Lower leg skin (tissue), 4 donors: ENCODE measurements at places on chromosomes 12 and 14. TPM values are rescaled to one million over a fixed set of nuclear protein-coding genes. Genes with fewer than 3 reads are reported as not detected.

- peak; percentile 65 for DNase-seq
These were observed 27.2 kb downstream of the JDP2 start for GRCh38 chr14:75454963-75455546.

- DNase-seq: no peak
These were observed 29.0 kb downstream of the PEBP1 start for GRCh38 chr12:118164798-118165486.

DNA sequence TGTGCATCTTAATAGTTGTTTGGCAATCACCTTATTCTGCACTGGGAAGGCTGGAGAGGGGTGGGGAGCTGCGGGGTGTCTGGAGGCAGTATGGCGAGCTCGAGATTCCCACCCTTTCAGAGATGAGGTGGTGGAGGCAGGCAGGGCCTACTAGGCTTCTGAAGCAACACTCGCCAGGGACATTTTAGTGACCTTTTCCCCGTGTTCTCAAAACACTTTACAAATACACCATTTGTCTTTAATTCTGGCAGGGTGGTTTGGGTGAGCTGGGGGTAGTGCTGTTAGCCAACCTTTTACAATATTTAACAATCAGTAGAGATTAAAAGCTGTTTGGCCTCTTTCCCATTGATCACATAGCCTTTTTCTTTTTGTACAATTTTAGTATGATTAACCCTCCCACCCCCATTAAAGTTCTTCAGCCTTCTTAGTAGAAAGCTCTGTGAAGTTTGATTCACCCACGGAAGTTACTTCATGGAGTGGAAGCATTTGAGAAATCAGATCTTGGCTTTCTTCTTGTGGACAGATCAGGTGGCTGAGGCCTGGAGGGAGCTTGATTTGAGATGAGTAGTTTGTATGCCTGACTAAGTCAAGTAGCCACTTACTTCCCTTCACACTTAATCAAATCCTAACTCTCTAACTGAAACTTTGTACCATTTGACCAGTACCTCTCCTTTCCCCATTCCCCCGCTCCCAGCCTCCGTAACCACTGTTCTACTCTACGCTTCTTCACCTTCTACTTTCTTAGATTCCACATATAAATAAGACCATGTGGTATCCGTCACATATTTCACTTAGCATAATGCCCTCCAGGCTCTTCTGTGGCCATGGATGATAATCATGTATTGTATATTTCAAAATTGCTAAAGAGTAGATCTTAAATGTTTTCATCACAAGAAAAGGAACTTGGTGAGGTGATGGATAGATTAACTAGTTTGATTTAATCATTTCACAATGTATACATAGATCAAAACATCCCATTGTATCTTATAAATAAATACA is 41.0 kb downstream of the TRAF3 start:
- DNase-seq: peak; percentile 49

GRCh38 chr14:97301931-97302559 is 504.9 kb downstream of the VRK1 start:
- DNase-seq: no peak

GRCh38 chr14:76304536-76305267 is 71.2 kb upstream of the ESRRB start:
- DNase-seq: peak; percentile 32

DNA sequence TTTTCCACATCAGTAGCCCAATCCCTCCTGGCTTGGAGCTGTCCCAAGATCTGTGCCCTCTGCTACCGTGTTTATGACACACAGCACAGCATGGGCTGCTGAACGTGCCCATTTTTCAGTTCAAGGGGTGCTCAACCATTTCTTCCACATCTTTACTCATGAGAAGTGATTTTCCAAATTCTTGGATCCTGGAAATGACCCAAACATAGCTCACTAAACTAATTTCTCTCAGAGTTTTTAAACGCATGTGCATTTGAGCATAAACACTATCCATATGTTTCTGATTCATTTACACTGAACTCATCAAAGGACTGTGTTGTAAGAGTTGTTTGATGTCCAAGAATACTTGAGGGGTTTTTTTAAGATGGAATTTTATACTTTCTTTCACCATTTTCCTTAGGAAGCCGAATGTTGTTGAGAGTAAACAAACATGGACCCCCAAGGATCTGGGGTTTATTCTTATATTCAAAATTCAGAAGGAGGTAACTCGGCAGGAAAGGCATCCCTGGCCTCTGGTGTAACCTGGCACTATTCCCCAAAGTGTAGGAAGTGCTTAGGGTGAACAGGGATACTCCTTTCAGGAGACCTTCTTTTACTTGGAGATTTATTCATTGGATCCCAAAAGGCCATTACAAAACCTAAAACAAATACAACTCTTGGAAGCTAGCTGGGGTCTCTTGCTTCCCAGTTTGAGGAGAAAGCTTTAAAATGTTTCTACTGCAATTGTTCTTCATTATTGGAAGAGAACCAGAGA is 215.0 kb downstream of the BMP4 start:
- no peak for DNase-seq

DNA sequence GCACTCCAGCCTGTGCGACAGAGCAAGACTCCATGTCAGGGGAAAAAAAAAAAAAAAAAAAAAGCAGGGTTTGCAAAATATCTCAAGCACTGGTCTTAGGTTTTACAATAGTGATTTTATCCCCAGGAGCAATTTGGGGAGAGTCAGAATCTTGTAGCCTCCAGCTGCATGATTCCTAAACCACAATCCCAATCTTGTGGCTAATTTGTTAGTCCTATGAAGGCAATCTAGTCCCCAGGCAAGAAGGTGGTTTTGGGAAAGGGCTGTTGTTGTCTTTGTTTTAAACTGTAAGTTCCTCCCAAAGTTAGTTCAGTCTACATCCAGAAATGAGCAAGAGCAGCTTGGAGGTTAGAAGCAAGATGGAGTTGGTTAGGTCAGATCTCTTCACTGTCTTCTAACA is 135.7 kb downstream of the PLXNC1 start:
- no peak for DNase-seq

- no peak for DNase-seq
These were observed 41.4 kb downstream of the PRPF40B start for GRCh38 chr12:49664591-49665239.

DNA sequence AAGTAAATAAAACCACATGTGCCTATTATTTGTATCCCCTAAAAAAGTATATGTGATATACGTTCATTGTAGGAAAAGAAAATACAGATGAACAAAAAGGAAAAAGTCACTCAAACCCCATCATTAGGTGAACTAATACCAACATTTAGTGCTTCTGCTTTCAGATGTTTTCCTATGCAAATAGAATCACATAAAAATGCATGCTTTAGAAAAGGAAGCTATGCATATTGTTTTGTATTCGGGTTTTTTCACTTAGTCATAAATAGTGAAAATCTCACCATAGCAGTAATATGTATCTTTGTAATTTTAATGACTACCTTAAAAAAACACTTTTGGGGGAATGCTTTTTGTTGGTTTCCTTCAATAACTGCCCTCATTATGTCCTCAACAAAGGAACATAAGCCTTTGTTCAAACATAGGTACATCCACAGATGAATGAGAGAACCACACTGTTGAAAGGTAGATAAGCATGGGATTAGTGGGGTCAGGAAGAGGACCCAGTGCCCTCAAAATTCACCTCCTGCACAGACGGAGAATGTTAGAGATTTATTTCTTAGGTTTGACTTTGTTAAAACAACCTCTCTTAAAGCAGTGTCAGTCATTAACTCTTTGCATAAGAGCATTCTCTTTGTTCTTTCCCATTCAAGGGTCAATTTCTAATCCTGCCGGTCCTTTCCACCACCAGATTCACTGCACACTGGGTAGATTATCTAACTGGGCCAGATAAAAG is 6.5 kb downstream of the AMDHD1 start:
- DNase-seq: no peak

- no peak for DNase-seq
These were observed 409.8 kb downstream of the DAD1 start for GRCh38 chr14:22179190-22179589.

Gene CIROP
- not detected for total RNA-seq

Gene CLEC4D
- total RNA-seq: not detected
